HAP-1 (cell line): ENCODE measurements at places on chromosomes 11 and 22.

- DNase-seq, result no peak
Observed at GRCh38 chr11:117146521-117146920, 2.4 kb downstream of the PAFAH1B2 start.

- no peak for DNase-seq
Observed at GRCh38 chr11:68168694-68169093, 44.4 kb downstream of the KMT5B start.

GRCh38 chr11:112525844-112526590 lies 265.4 kb upstream of the PLET1 start:
- DNase-seq, result no peak

DNA sequence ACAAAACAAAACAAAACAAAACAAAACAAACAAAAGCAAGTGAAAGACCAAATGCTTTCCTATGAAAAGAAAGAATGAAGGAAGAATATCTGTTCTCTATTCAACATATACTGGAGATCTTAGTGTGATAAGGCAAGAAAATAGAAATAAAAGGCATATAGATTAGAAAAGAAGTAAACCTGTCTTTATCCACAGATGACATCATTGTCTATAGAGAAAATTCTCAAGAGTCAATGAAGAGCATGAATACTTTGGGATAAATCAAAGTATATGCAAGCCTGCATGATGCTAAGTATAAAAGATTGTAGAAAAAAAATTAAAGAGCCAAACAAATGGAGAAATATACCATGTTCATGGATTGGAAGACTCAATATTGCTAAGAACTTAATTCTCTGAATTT lies 17.6 kb downstream of the C2CD3 start:
- no peak for DNase-seq

DNA sequence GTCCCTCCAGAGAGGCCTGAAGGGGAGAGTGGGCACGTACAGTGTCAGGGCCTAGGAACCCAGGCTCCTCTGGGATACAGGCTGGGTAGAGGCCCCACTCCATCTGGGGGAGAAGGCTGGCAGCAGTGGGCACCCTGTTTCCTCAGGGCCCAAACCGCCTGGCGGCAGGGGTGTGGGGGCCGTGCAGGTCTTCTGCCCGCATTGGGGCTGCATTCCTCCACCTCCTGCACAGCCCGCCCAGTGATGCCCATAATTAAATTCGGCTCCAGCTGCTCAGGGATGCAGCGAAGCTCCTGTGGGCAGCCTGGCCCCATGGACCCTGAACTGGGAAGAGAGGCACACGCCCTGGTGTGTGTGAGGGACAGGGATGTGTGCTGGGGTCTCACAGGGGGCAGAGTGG lies 35.4 kb downstream of the KCNQ1OT1 start:
- no peak for DNase-seq

DNA sequence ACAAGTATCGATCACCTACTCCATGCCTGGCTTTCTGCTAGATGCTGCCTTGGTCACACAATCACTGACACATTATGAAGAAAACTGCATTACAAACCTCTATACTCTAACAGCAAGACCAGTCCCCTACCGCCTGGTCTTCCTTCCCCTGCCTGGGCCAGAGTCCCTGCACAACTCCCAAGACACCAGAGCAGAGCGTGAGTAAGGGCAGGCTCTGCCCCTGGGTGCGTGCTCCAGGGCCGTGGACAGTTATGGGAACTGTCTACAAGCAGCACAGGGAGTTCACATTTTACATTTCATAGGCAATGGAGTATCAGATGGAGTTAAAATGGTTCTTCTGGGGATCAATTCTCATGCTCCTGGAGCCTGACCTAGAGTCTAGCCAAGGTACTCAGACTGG lies 6.5 kb downstream of the FZD4 start:
- DNase-seq, result no peak

- DNase-seq, result no peak
Observed at GRCh38 chr22:49561338-49561737, 266.3 kb downstream of the BRD1 start.

DNA sequence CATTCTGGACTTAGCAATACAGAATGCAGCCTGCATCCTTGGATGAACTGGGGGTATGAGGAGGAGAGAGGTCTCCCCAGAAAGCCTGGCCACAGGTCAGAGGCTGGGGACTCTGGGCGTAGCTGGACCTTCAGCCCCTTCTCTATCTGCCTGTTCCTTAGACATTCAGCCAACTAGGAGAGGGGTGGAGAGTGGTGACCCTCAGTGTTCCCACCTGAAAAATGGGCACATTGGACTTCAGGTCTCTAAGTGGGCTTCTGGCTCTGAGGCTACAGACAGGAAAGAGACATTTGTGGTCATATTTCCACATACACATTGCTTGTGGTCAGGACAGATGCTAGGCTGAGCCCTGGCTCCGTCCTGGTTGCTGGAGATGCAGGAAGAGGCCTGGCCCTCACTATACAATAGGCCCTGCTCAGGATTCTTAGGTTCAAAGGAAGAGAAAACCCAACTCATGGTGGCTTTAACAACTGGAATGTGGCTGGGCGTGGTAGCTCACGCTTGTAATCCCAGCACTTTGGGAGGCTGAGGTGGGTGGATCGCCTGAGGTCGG lies 30.1 kb upstream of the CBX7 start:
- DNase-seq, result no peak

DNA sequence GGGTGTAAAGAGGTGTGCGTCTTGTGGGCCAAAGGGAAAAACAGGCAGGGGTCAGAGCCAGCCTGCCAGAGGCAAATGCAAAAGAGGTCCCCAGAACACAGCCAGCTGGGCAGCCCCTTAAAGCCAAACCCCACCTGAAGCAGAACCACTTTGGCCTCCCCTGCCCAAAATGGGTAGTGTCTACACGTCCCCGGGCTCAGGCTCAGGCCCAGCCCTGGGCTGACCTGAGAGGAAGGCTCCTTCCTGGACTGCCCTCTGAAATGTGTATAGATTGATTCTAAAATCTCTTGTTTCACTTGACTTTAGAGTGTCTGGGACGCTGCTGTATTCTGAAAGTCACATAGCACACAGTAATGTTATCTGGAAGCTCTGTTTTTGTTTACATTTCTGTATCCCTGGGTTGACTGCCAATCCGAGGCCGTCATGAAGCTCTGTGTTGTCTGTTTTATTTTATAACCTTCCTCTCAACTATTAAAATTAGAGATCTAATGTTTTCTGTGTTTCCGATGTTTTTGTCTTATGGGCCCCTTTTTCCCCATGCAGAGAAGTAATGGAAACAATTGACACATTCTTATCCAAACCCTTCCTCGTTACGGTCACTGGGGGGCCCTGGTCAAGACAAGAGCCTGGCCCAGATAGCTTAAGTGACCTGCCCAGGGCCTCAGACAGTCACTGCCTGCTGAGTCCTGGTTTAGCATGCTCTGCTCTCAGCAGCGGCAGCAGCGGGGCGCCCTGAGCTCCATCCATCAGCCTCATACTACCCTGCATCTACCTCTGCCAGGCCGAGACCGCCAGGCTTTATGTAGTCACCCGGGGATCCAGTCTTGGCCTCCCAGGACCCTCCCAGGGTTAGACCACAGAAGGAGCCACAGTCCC lies 10.1 kb downstream of the OVOL1 start:
- no peak for DNase-seq

GRCh38 chr11:135004495-135004894 lies 592.5 kb upstream of the B3GAT1 start:
- DNase-seq, result no peak

GRCh38 chr22:30262917-30263741 lies 3.5 kb downstream of the OSM start:
- peak; percentile 48 for DNase-seq
